ENCODE measurements at places on chromosomes 12 and 14.
A peak's percentile ranks its signal among the peaks of the same experiment; 100 is the strongest.

GRCh38 chr12:79662046-79662811 is 28.5 kb downstream of the PAWR start:
- DNase-seq = no peak

- no peak for DNase-seq
These were observed 52.3 kb downstream of the VEZT start for GRCh38 chr12:95269892-95270291.

DNA sequence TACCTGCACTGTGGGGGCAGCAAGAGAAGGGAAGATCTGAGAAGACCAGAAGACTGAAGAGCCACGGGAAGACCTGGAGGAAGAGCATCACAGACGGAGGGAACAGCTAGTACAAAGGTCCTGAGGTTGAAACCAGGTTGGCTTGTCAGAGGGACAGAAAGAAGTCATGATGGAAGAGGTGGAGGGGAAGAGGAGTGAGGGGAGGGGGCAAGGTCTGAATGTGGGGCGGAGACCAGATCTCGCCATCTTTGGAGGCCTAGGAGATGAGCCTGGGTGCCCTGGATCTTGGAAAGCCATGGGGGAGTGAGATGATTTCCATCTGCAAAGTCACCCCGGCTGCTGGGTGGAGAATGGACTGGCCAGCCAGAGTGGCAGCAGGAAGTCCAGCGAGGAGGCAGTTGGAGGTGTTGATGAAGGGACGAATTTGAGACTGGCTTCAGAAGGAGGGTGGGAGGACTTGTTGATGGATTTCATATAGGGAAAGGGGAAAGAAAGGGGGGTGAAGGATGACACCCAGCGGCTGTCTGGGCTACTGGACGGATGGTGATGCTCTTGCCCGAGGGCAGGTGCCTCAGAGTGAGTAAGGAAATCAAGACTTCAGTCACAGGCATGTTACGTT is 14.6 kb upstream of the UBC start:
- no peak for DNase-seq

- DNase-seq = peak; percentile 95
These were observed 85.6 kb upstream of the DIO3 start for GRCh38 chr14:101475456-101476257.

- no peak for DNase-seq
These were observed 84.9 kb upstream of the RTL1 start for GRCh38 chr14:100988411-100988900.

GRCh38 chr12:55001198-55001868 is 16.8 kb upstream of the TESPA1 start:
- no peak for DNase-seq

DNA sequence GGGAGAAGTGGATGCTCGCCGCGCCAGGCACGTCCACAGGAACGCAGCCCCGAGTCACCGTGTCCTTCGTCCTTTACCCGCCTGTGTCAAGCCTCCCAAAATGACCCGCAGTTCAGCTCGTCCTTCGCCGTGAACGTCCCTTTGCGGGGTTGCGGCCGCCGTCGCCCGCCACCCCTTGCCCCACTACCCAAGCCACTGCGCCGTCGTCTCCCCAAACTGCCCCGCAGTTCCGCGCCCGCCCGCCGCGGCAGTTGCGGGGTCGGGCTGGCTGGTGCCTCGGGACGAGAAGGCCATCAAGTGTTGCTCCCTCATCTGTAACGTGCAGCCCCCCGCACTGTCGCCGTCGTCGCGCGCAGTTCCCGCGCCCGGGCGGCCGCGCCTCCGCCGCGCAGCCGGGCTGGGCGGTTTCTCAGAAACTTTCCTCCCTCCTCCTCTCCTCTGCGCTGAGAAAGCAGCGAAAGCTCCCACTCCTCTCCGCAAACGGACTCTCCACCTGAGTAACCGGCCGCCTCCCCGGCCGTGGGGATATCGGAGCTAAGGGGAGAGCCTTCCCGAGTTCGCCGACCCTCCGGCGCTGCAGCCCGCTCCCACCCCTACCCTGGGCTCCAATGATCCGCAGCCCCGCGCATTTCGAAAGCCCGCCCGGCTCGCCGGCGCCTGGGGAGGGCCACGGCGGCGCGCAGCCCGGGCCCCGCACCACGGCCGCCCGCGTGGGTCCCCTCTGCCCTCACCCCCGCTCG is 6.7 kb downstream of the CDKN1B start:
- peak; percentile 55 for DNase-seq

DNA sequence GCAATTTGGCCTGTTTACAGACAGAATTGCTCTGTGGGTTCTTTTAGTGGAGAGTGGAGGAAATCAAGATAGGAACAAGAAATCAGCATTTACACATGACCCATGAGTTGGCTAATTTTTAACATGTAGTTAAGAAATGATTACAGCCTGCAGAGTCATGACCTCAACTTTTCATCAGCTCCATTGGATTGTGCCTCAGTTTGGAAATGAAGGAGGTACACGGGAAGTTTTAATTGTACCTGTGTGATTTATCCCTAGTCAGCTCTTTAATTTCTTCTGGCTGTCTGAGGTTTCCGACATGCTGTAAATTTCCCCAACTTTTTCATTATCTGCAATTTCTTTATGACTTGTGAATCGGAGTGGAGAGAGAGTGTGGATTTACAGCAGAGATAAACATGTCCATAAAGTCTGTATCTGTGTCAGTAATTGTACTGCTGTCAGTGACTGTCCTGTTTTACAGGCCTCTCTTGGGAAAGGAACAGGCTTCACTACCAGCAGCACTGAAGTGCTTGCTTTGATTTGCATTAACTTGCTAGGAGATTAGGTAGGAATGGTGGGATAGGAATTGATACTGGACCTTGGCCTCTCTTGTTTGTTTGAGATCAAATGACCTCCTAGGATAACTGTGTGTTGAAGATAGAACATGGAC is 49.2 kb downstream of the LIN52 start:
- DNase-seq = no peak

GRCh38 chr12:114982760-114983159 is 298.8 kb upstream of the TBX3 start:
- peak; percentile 22 for DNase-seq

GRCh38 chr14:44505588-44505987 is 1.5 kb downstream of the FSCB start:
- no peak for DNase-seq

- DNase-seq = no peak
These were observed 112.1 kb upstream of the FRMD6 start for GRCh38 chr14:51539571-51540037.

GRCh38 chr12:38056701-38057689 is 259.6 kb upstream of the ALG10B start:
- no peak for DNase-seq

DNA sequence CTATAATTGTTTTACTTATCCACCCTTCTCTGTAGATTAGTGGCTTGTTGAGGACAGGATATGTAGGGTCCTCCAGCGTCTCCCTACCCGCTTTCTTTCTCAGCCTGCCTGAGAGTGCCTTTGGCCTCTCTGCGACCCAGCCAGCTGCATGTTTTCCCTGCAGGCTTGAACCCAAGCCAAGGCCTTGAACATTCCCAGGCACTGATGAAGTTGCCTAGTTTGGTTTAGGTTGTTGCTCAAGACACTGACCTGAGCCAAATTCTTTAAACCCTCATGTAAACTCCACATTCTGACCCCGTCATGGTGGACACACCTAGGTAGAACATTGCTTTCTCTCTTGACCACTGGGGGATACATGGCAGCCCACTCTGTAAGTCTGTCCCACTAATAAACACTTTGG is 33.4 kb upstream of the TXNRD1 start:
- DNase-seq = no peak

DNA sequence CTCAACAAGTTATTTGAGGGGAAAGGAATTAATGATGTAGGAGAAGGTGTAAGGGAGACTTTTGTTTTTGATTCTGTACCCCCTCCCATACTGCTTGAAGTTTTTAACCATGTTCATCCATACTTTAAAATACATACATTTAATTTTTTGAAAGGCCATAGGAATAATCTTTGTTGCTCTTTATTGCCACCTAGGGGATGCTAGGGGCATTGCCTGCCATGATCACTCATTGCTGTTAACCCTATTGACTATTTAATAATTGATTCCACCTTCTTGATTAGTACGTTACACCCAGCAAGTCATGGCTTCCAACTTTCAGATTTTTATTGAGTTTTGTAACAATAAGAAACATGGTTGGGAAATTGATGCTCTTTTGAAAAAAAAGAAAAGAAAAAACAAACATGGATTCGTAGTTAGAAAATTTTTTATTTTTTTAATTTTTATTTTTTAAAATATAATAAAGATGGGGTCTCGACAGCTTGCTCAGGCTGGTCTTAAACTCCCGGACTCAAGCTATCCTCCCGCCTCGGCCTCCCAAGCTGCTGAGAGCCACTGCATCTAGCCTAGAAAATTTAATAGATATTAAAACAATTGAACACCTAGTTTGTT is 8.5 kb upstream of the PRKAB1 start:
- peak; percentile 33 for DNase-seq

DNA sequence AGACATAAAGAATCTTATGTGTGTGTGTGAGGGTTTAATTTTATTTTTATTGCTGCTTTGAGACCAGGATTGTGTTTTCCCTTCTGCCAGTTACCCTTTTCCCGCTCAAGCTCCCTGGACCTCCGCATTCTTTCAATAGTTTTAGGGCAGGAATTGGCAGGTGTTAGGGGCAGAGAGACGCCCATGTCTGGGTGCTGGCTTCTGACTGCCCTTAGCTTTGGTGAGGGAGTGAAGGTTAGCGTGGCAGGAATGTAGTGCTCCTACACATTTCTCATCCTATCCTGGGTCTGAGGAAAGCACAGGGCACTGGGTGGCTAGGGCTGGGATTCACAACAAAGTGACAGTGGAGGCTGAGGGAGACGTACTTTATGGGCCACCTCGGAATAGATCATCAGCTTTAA is 428.1 kb downstream of the ZFP36L1 start:
- DNase-seq = no peak

- DNase-seq = no peak
These were observed 3.3 kb downstream of the FBXL14 start for GRCh38 chr12:1591034-1591433.

DNA sequence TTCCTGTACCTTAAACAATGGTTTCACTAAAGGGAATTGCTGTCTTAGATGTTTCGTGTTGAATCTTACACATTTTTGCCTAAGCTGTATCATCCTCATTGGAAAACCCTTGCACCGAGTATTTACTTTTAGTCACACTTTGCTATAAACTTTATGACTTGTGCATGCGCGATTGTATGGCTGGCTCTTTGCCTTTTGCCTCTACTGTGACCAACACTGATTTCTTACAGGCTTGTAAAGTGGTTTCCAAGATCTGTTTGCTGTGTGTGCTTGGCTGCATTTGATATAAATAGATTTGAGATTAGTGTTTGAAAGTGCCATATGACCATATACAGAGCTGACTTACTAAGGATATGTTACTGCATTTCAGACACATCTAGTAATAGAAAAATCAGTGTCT is 40.5 kb downstream of the RASSF3 start:
- no peak for DNase-seq

DNA sequence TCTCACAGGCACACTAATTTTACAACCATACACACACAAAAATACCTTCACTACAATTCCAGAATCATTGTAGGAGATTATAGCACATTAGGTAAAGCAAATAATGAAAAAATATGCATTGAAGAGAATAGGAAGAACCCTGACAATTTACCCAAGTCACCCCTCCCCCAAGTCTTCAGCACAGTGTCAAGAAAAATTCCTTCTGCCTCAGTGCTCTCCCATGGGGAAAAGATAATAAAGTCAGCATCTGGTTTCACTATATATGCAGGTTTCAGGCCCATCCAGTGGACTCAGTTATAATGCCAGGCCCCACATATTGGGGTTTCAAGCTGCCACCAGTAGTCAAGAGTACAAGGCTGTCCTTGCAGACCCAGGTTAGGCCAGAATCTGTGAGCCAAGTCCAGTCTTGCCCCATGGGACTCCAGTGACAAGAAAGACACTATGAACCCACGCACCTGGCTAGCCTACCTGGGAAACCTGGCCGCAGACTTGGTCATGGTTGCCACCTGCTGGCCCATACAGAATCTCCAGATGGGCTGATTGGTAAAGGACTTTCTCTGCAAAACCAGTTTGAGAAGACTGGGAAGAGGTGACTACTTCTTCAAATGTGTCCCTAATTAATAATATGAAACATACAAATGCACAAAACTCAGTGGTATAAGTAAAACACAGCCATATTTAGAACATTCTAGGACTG is 398.6 kb upstream of the FLRT2 start:
- no peak for DNase-seq

DNA sequence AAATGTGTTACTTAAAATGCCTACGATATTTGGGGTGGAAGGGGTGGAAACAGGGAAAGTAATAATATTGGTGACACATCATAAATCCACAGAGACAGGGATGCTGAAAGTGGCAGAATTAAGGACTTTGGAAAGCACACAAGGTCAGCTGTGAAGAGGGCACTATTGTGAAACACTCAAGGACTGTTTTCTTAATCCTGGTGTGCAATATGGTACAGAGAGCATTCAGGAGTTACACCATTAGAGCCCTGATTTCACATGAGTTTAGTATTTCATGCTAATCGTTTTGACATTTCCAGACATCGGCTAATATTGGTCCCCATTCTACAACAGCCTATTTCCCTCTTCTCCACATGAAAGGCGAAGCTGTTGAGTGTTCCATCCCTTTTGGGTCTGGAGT is 219.2 kb downstream of the MSRB3 start:
- DNase-seq = no peak

DNA sequence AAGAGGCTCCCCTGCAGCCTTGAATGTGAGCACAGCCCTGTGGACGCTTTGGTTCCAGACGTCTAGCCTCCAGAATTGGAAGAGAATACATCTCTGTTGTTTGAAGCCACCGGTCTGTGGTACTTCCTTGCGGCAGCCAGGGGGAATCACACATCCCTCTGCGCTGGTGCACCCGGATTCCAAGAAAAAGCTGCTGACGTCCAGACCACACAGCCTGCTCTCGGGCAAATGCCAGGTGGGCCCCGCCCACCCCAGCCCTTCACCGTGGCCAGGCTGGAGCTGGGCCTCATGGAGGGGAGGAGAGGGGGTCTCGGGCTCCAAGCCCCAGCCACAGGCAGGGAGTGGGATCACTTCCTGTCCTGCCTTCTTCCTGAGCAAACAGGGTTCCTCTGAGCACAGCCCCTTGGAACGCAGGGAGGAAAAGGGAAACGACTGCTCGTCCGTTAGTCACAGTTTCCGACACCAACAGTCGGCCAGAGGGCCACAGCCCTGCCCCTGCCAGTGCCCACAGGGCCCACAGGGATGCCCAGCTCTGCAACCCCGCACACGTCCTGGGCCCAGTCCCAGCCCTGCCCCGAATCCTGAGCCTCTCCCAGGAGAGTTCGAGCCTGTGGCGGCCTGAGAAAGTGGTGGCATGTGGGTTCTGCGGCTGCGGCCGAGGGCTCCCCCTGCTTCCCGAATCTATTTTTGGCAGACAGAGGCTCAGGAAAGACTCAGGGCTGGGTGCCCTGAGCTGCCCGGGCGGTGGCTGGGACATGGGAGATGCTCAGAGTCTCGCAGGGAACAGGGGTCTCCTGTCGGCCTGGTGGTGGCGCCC is 85.3 kb downstream of the RFLNA start:
- DNase-seq = no peak

GRCh38 chr14:22370084-22370847 is 218.8 kb downstream of the DAD1 start:
- no peak for DNase-seq

DNA sequence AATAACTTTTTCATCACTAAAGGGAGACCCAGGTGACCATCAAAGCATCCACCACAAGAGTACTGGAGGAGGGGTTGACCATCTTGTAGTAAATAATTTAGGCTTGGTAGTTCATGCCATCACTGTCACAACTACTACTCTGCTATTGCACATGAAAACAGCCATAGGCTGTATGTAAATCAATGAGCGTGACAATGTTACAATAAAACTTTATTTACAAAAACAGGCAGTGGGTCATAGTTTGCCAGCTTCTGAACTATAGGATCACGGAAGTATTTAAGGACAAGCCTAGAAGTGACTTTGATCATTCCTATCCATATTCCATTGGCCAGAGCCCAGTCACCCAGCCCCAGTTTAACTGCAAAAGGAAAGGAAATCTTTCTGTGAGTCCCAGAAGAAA is 153.4 kb downstream of the NUAK1 start:
- DNase-seq = no peak

Measured in cardiac muscle cell (in vitro differentiated cells and primary cell).